CD4-positive, CD25-positive, alpha-beta regulatory T cell (primary cell): ENCODE measurements at places on chromosomes 4 and X. TPM values are rescaled to one million over a fixed set of nuclear protein-coding genes. Genes with fewer than 3 reads are reported as not detected.

DNA sequence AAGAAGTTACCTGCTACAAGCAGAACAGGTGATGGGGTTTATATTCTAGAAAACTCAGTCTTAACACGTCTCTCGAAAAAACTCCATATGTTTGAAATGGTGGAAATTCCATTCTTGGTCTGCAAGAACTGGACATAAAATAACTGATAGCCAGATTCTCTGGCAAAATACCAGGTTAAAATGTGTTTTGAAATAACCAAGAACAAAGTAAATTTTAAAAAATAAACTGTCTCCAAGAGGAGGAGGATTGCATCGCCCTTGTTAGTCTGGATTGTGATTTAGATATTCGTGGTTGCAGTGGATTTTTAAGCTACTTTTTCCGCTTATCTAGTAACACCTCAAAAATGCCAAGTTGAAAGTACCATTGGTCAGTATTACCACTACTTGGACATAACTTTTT lies 40.8 kb downstream of the CENPU start:
- peaks cover 21% of the 10 kb centered on the region for H3K36me3 ChIP-seq
- H3K4me3 ChIP-seq: no peak overlapping the region
- H3K4me1 ChIP-seq: no peaks in the 10 kb centered on the region
- no peaks in the 10 kb centered on the region for H3K27me3 ChIP-seq

DNA sequence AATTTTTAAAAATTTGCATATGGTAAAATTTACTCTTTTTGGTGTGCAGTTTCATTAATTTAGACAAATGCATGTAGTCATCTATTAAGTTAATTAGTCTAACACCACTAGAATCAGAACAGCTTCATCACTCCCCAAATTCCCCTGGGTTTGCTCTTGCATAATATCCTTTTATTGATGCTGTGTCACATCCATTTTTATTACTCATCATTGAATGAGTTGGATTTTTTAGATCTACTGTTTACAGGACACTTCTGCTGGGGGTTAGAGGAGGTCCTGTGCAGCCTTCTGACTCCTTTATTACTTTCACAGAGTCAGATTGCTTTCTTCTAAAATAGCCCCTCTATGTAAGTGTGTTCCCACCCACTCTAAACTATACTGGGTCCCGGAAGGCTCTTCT lies 65.9 kb downstream of the MTHFD2L start:
- H3K4me3 ChIP-seq: no peak overlapping the region
- no peaks in the 10 kb centered on the region for H3K36me3 ChIP-seq
- H3K4me1 ChIP-seq: no peaks in the 10 kb centered on the region
- no peaks in the 10 kb centered on the region for H3K27me3 ChIP-seq
- H3K27ac ChIP-seq: no peak overlapping the region

GRCh38 chr4:65296246-65296645 lies 374.0 kb downstream of the EPHA5 start:
- no peaks in the 10 kb centered on the region for H3K4me1 ChIP-seq
- no peak overlapping the region for H3K4me3 ChIP-seq
- no peak overlapping the region for H3K27ac ChIP-seq
- H3K27me3 ChIP-seq: no peaks in the 10 kb centered on the region
- no peaks in the 10 kb centered on the region for H3K36me3 ChIP-seq

DNA sequence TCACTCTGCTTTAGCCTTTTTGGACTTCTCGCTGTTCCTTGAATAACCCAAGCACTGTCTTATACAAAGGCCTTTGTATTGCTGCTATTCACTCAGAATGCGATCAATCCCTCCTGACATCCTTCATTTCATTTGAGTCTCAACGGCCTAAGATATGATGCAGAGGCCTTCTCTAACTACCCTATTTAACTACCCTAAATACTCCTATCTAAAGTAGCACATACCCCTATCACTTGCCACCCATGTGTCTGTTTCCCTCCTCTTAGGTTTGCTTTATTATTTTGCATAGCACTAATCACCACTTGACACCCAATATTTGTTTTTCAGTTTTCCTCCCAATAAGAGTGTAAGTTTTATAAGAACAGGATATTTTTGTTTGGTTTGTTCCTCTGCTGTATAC lies 42.3 kb upstream of the ACSL4 start:
- no peaks in the 10 kb centered on the region for H3K36me3 ChIP-seq
- H3K27ac ChIP-seq: no peak overlapping the region
- H3K4me3 ChIP-seq: no peak overlapping the region
- H3K4me1 ChIP-seq: no peaks in the 10 kb centered on the region
- DNase-seq: no peak

DNA sequence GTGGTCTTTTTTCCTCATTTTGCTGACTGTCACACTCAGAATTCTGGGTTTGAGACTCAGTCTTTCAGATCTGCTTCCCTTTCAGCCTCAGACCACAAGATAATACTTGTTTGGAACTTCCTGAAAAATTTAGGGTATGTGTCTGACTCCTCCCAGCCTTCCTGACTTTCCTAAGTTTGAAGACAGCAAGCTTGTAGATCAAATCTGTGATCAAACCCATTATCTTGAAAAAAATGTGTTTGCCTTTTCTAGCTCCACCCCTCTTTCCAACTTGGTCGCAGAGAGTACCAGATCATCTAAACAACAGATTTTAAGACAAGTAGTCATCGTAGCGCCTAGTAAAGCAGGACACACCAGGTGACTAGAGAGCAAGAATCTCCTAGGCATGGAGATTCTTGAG lies 9.9 kb downstream of the BCAP31 start:
- DNase-seq: no peak
- H3K27ac ChIP-seq: no peak overlapping the region
- no peaks in the 10 kb centered on the region for H3K4me1 ChIP-seq
- no peaks in the 10 kb centered on the region for H3K27me3 ChIP-seq
- H3K36me3 ChIP-seq: peaks cover 39% of the 10 kb centered on the region

SLITRK4 gene
- total RNA-seq: not detected

GPR50 gene
- not detected for total RNA-seq
